ENCODE measurements at places on chromosomes 5 and 9. TPM values are rescaled to one million over a fixed set of nuclear protein-coding genes. Genes with fewer than 3 reads are reported as not detected.

DNA sequence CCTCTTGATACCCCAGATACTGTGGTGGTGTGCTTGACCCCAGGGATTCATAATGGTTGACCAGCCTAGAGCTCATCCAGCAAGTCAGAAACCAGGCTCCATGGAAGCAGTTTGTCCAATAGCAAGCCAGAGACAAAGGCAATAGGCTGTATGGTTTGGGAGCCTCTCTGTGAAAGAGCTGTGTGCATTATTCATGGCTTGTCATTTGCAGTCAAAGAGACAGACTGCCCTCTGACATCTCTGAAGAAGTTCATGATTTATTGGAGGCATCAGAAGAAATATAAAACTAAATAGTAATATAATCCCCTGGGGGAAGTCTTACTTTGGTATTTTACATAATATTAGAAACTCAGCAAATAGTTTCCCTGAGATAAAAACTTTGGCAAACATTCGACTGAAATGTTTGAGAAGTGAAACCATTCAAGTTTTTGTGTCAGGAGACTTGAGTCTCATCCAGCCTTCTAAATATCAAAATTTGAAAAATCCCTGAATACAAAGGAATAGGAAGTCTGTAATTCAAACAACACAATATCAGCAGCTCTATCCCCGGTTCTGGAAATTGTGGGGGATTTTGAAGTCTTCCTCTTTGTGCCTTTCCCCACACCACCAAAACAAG lies 250.3 kb downstream of the ZSWIM6 start:
- no peak for DNase-seq

WNT8A gene
- not detected for total RNA-seq

GRCh38 chr9:122206118-122207046 lies 22.4 kb downstream of the LHX6 start:
- DNase-seq = peak; percentile 56

LHX3 gene
- not detected for total RNA-seq

DNA sequence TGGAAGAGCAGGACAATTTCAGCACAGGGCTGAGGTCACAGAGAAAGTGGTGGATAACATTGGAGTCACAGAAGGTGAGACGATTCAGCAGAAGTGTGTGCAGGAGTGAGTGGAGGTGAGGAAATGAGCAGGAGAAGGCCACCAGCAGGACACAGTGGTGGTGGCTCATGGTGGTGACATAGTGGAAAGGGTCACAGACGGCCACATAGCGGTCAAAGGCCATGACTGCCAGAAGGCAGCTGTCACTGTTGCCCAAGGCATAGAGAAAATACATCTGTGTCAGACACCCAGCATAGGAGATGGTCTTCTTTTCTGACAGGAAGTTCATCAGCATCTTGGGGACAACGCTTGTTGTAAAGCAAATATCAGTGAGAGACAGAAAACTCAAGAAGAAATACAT lies 15.0 kb downstream of the OR1N2 start:
- DNase-seq = no peak

CCL21 gene
- total RNA-seq = not detected

DNA sequence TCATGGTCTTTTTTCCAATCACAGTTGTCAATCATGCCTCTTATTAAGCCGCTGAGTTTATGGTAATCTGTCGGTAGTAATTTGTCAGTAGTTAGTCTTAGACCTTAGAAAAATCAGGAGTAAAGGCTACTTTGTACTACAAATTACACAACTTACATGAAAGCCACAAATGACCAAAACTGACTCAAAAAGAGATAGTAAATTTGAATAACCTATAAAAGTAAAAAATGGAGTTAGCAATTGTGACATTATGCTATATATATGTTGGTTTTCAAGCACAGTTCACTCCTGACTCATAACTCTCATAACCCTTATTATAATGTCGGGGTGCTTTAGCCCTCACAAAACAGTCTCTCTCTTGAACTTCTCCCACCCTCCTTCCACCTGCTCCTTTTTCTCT lies 251.8 kb downstream of the ROR2 start:
- no peak for DNase-seq

CDH12 gene
- total RNA-seq = 6.2 TPM

- DNase-seq = no peak
Measured at GRCh38 chr5:6448622-6449464, at the start of gene UBE2QL1. Gene UBE2QL1 (plus strand): TSS chr5:6448859. CDS start chr5:6448894, 35 bp downstream.

All from RPMI7951 (cell line).